ENCODE measurements at places on chromosomes 6 and 20.

GRCh38 chr6:36695414-36695813, 2.2 kb upstream of the RAB44 start:
- DNase-seq = no peak

- no peak for DNase-seq
Measured at GRCh38 chr6:56956491-56956890, 1.6 kb downstream of the BEND6 start.

GRCh38 chr20:32762754-32763201, 593 bp downstream of the DNMT3B start:
- no peak for DNase-seq

DNA sequence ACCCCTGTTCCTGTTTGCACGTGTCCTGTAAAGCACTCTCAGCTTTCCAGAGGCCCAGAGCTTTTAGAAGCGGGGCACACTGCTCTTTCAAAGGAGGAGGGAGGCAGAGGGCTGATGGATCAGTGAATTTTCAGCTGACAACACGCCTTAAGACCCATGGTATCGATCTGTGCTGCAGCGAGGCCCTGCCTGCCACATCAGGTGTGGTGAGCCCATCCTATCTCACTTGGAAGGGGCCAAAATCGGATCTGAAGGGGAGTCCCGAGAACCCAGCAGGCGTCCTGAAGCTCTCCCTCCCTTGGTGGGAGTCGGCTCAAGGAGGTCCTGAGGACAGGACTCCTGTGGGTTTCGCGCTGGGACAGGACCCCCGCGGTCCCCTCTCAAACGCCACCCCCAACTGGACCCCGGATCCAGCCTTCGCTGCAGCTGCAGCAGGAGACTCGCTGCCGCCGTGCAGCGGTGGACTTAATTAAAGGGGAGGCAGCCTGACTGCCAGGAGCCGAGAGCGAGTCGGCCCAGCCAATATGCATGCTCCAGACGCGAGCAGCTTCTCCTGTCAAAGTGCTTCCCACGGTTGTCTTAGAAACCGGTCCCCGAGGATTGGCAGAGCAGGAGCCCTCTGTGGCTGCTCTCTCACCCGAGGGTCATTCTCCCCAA, 580.0 kb upstream of the ZNF337 start:
- DNase-seq = no peak

GRCh38 chr20:667351-668034, 8.1 kb downstream of the SCRT2 start:
- peak; percentile 54 for DNase-seq

GRCh38 chr6:135105299-135105698, 50.7 kb upstream of the HBS1L start:
- DNase-seq = no peak

- DNase-seq = no peak
Measured at GRCh38 chr6:134732763-134733162, 217.1 kb downstream of the ALDH8A1 start.

- DNase-seq = no peak
Measured at GRCh38 chr6:45756606-45757005, 259.1 kb downstream of the CLIC5 start.

DNA sequence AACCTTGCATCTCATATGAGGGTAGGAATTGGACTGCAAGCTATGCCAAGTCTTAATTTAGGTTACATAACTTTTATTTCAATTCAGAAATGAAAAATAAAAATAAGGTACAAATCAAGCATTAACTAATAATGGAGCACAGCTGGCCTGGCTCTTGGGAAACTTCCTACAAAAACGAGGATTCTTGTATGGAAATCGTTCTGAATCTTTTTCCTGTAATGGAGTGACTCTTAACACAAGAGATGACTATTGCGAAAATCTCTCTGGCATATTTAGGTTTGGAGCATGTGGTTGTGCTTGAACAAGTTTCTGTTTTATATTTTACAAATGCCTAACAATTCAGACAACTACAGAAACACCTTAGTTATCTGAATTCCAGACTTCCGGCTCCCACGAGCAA, 34.0 kb upstream of the PI16 start:
- no peak for DNase-seq

DNA sequence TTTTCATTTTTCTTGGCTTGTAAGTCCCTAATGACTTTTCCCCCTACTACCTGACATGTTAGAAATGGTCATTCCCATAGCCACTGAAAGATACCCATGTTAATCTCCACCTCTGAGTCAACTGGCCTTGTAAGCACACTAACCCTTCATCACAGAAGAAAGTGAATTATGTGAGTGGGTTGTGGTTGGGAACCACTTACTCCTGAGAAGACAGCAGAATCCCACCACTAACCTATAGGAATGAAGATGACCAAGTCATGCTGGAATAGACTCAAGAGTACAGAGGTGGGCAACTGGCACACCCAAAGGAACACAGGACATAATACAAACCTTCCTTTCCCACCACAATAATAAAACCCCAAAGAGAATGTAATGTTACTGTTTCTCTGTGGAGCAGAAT, 30.1 kb downstream of the RAMACL start:
- DNase-seq = no peak

DNA sequence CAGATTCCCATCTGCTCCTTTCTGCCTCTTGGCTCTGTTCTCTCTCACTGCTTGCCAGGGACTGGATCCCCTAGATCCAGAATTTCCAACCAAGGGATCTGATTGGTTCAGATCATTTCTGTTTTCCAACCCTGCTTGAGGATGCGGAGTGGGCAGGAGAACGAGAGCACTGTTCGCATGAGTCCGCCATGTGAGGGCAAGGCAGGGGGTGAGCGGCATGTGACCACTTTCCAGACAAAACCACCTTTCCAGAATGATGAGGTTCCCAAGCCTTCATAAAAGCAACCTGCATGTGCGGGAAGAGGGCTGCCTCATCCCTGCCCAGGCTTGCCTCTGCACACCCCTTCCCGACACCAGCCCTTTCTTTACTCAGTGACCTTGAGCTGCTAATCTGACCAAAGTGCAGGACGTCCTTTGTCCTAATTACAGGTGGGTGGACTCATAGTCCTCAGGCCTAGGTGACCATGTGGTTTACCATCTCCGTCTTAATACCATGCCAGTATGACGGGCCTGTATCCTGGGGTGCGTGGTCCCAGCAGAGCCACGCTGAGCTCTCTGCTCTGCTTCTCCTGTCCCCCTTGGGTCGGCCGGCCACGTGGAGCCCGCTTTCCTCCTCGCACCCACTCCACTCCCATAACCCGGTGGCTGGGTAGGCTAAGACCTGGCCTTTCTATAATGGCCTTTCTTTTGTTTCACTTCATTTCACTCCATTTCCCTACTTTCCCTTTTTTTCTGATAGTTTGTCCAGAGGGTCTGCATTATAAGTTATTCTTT, 14.4 kb downstream of the NQO2 start:
- DNase-seq = no peak

GRCh38 chr6:128057946-128058345, 157.1 kb upstream of the THEMIS start:
- no peak for DNase-seq

- no peak for DNase-seq
Measured at GRCh38 chr6:158353883-158354877, 41.9 kb downstream of the TULP4 start.

GRCh38 chr6:108164815-108165706, 761 bp upstream of the NR2E1 start:
- no peak for DNase-seq

DNA sequence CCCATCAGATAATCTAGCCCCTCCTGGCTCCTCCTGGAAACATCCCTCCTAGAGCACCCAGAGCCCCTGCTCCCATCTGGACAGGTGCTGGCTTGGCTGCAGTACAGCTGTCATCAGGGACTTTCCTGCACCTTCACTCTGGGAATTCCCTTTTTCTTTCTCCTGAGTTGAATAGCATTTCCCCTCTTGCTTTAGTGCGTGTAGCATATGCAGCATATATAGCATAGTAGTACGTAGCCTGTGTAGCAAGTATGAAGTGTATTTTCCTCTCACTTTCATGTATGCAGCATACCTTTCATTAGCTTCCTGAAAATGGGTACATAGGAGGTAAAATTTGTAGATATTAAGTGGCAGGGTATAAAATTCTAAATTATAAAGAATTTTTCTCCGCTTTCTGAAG, 352.9 kb downstream of the ESR1 start:
- no peak for DNase-seq

- DNase-seq = no peak
Measured at GRCh38 chr20:62524505-62524911, 48.7 kb upstream of the GATA5 start.

GRCh38 chr6:41935685-41936072, 5.9 kb downstream of the CCND3 start:
- DNase-seq = no peak

DNA sequence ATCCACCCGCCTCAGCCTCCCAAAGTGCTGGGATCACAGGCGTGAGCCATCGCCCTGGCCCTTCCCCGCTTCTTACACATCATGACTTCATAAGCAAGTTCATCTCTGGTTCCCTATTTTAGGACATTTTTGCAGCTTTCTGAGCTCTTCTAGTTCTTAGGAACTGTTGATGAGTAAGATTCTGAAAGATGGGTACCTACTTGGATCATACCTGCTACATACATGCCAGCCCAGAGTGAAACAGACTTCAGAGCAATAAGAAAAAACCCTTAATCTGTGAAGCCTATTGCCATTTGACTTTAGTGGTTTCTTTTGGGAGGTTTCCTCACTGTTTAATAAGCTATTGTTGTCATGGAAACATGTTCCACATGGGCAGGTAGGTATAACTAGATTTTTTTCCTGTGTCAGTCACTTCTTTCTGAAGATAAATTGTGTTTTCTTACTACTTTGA, 27.9 kb upstream of the TMEM217 start:
- DNase-seq = no peak

DNA sequence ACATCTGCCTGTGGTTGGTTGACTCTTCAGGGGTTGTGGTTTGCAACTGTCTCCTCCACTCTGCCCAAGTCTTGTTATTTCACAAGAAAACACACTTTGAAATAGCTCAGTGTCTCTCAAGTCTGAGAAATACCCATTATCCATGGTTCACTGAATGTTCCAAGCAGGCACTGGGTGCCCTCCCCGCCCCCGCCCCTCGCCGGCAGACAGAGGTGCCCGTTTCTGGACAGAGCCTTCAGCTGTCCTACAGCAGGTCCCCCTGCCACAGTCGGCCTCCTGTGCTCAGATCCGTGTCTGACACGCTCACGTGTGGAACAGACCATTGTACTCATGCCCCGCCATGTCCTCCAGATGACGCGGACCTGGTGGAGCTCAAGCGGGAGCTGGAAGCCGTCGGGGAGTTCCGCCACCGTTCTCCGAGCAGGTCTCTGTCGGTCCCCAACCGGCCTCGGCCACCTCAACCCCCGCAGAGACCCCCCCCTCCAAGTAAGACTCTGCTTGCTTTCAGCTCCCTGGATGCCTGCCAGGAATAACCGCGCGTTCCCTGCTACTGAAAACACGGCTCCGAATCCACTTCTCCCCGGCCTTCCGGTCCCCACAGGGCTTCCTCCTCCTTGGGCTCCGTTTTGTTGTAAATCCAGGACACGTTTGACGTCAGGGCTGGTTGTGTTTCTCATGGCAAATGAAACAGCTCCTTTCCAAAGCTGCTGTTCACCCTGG, 81.4 kb downstream of the SERAC1 start:
- DNase-seq = no peak

- no peak for DNase-seq
Measured at GRCh38 chr6:74259981-74260380, 564.0 kb downstream of the CD109 start.

- DNase-seq = no peak
Measured at GRCh38 chr6:53956068-53956711, 155.1 kb upstream of the MLIP start.

DNA sequence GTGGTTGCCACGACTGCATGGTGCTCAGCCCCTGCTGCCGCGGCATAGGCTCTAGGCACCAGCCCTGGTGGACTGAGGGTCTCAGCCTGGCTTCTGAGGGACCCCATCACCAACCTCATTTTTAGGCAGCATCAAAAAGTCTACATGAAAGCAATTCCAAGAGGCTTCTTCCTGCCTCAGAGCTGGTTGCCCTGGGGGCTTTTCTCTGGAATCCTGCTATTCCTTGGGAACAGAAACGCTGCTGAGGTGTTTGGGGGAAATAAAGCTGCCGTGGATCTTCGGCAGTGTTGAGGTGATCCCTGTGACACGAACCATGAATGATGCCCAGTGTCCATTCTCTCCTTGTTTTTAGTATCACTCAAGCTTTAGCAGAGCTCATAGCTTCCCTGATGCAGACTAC, 148.4 kb upstream of the LRFN2 start:
- no peak for DNase-seq

DNA sequence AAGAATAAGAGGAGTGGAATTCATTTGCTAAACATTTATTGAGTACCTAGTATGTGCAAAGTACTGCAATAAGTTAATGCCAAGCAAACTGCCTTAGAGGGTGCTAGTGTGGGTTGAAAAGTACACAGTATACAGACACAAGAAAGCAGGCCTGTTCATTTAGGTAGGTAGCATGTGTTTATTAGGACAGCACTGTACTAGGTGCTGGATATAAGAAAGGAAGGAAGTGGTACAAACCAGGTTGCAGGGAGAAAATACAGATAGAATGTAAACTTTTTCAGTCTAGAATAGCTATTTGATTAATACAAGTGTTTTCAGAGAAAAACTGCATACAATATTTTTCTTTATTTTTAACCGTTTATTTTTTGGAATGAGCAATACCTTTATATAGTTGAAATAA, 68.1 kb downstream of the PHF20 start:
- no peak for DNase-seq

DNA sequence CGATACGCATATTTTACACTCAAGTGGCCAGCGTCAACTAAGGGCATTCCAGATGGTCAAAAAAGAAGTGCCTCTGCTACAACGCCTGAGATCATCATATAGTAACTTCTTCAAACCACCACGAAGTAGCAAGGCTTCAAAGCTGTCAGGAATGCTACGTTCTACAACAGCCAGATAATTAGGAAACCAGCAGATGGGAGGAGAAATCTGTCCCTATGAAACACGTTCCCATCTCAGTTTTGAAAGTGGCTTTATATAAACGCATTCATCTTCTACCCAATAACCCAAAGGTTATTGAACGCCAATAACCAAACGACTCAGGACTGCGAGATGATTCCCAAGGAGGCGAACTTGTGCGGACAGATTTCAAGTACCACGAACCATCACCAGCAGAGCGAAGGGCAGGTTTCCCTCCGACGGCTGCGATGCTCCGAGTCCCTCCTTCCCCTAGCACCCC, 1.2 kb downstream of the ABHD12 start:
- no peak for DNase-seq

GRCh38 chr6:71665931-71666330, 220.4 kb upstream of the RIMS1 start:
- DNase-seq = no peak

GRCh38 chr20:52965380-52965779, 6.8 kb upstream of the TSHZ2 start:
- no peak for DNase-seq

DNA sequence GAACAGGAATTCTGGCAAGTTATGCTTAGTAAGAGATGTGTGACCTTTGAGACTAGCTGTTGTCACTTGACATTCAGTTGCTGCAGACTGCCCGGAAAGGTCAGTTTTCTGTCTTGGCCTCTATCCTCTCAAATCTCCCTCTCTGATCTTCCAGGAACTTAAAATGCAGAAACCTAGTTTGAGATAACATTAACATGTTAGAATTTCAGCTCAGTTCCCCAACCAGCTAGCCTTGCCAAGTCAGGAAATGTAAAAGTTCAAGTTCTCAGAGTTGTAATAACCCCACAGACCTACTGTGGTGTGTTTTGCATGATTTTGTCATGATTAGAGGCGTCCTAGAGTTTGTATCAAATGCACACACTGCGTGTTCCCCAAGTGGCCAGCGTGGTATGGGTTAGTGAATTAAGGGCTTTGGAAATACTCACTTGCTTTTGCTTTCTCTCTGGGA, 46.6 kb downstream of the DUSP22 start:
- DNase-seq = no peak
